ENCODE measurements at places on chromosomes 11 and 22.

- peak; percentile 83 for DNase-seq
Observed at GRCh38 chr11:61949169-61950034, 749 bp upstream of the BEST1 start.

DNA sequence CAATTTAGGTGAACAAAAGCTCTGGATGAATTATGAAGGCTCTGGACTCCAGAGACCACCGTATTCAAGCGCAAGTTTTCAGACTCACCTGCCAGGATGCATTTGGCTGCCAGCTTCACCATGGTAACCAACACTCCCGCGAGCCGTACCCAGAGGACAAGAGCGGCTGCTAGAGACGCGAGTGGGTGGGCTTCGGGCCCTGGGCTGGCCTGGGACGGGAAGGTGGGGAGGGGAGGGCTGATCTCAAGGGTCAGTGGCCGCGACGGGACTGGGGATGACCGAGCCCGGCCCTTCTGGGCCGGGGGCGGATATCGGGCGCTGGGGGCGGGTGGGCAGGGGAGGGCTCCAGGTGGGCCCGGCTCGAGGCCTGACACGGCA lies 344 bp downstream of the IFT27 start:
- no peak for DNase-seq

DNA sequence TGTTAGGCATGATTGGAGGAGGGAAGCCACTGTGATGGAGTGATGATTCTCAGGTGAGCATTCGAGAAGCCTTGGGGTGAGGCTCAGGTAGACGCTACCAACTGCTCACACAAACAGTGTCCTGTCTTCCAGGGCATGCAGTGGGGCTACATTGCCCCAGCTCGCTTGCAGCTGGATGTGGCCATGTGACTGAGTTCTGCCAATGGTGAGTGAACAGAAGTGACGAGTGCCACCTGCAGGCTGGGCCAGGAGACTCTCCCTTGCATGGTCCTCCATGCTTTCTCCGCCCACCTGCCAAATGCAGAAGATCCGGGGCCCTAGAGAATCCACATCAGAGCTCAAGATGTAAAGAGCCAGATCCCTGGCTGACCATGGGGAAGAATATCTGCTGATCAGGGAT lies 195.9 kb downstream of the BCR start:
- DNase-seq = no peak

- peak; percentile 76 for DNase-seq
Observed at GRCh38 chr11:67420646-67421429, 5.4 kb downstream of the CARNS1 start.

DNA sequence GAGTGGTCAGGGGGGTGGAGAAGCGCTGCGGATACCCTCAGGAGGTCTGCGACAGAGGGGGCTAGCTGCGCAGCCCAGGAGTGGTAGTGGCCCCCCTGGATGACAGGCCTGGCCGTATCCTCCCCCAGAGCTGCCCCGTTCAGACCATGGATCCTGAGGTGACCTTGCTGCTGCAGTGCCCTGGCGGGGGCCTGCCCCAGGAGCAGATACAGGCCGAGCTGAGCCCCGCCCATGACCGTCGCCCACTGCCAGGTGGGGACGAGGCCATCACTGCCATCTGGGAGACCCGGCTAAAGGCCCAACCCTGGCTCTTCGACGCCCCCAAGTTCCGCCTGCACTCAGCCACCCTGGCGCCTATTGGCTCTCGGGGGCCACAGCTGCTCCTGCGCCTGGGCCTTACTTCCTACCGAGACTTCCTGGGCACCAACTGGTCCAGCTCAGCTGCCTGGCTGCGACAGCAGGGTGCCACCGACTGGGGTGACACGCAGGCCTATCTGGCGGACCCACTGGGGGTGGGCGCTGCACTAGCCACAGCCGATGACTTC lies 505 bp downstream of the NUDT22 start:
- DNase-seq = no peak

- no peak for DNase-seq
Observed at GRCh38 chr22:25623310-25623734, 58.8 kb downstream of the GRK3 start.

DNA sequence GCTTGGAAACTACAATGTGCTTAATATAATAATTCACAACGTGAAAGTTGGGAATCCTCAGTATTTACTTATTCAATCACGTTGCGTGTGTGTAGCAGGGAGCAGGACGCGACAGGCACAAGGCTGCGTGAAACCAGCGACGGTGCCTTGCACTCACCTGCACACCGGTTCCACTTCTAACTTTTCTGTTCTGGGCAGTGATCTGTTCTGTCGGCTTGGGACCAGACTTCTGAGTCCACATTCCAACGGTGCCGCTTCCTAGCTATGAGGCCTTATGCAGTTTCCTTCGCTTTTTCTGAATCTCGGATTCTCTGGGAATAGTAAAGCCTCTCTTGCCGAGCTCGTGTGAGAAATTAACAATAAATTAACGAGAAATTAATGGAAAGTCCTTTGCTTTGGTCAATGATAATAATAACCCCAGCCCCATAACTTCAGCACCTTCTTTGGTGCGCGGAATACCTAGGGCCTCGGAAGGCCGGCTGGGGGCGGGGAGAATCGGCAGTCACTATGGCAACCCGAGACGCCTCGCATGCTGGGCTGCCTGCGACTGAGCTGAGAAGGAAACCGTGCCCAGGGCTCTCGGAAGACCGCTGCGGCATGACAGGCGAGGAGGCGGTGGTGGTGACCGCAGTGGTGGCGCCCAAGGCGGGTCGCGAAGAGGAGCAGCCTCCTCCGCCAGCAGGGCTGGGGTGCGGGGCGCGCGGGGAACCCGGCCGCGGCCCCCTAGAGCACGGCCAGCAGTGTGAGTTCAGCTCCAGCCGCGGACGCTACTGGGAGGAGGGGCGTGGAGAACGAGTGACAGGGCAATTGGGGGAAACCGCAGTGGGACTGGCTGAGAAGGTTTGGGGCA lies at the start of gene C11orf97:
C11orf97 (plus strand) TSS at position 530 of the 850 bp plus-strand sequence; CDS start at position 598, 68 bp downstream.
- no peak for DNase-seq

GRCh38 chr22:27775087-27775698 lies 26.4 kb downstream of the MN1 start:
- no peak for DNase-seq

GRCh38 chr11:121451178-121451985 lies 732 bp upstream of the SORL1 start:
- DNase-seq = no peak

- DNase-seq = no peak
Observed at GRCh38 chr11:85946221-85946620, 91.0 kb downstream of the CCDC83 start.

- DNase-seq = no peak
Observed at GRCh38 chr11:130471731-130472433, 23.4 kb downstream of the ADAMTS15 start.

GRCh38 chr11:117396970-117397369 lies 69.3 kb downstream of the CEP164 start:
- DNase-seq = no peak

DNA sequence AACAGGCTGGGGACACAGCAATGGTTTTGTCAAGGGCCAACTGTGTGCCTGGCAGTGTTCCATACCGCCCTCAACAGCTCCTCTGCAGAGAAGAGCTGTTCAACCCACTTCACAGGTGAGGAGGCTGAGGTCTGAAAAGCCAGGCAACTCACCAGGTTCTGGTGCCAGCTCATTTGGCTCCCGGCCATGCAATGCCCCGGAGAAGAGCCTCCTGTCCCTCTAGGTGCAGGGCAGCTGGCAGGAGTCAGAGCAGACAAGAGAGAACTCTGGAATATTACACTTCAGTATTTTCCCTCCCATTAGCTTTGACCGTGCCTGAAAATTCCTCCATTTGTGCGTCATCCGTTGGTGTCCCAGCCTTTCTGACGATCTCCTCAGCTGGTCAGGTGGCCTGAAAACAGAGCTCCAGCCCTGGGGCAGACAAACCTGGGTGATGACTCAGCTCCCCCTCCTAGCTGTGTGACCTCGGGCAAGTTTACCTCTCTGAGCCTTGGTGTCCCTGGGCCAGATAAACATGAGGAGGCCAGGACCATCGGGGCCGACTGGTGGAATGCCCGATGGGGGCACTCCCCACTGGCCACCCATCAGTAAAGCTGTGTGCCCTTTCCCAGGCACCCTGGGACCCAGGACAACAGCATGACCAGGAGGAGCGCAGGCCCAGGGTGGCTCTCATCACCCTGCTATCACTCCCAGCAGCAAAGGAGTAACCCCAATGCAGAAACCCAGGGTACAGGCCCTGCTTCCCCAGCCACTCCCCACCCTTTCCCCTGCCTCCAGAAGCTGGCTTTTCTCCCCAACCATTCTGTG lies 9.6 kb upstream of the C1QTNF6 start:
- DNase-seq = peak; percentile 17

GRCh38 chr11:104534278-104534677 lies 364.0 kb downstream of the CASP12 start:
- DNase-seq = no peak

- no peak for DNase-seq
Observed at GRCh38 chr11:7593481-7593880, 79.7 kb downstream of the PPFIBP2 start.

DNA sequence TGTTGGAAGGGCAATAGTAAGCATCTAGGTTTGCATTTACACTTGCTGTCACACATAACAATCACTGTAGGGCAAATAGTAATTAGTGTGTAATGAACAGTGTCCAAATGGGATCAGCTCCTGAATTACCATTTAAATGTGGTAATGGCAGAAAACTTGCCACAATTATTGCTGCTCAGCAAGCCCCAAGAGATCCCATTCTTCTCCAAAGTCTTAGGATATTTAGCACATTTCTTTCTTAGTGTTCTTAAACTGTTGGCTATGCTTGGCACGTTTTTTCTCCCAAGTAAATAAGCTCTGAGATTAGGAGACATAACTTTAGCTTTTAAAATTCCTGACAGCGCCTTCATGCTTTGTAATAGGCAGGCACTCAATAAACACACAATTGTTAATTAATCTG lies 1037.0 kb downstream of the DLG2 start:
- DNase-seq = no peak

DNA sequence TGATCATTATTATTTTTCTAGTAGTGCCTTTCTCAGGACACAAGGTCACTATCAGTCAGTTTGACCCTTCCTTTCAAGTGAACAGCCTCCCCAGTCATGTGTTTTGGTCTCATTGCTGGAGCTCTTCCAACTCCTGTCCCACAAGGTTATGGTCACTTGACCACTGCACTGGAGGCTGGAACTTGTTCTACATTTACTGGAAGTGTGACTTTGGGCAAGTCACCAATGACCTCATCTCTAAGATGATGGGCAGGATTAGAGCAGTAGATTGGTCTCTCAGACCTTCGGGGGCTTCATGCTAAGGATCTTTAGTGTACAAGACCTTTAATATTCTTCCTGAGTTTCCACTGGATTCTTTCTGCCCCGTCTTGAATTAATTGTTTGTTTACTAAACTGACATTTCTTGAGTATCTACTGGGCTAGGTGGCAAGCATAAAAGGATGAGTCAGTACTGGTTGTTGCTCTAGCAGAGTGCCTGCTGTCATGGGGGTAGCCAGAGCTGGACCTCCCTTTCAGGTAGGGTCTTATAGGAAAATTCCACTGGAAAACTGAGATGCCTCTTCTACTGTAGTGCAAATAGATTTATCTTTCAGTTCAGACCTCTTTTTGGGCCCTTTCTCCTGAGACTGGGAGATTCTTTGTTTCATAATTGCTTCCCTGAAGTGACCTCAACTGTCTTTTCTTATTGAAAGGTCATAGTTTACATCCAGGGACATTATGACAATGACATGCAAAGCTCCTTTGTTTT lies 106.8 kb downstream of the GRAMD1B start:
- peak; percentile 76 for DNase-seq
